ENCODE measurements at places on chromosomes 7 and 10. TPM values are rescaled to one million over a fixed set of nuclear protein-coding genes. Genes with fewer than 3 reads are reported as not detected.

The NSUN6 gene
- 12.3 TPM for total RNA-seq

The SCART1 gene
- 1.6 TPM for total RNA-seq

The SPAG6 gene
- not detected for total RNA-seq

The OR13A1 gene
- total RNA-seq, result not detected

The ACSM6 gene
- not detected for total RNA-seq

The SKIDA1 gene
- total RNA-seq, result 0.90 TPM

The PSD gene
- 1.3 TPM for total RNA-seq

The MYL10 gene
- not detected for total RNA-seq

The PRSS37 gene
- total RNA-seq, result not detected

The AKR1D1 gene
- not detected for total RNA-seq

The GPNMB gene
- 479 TPM for total RNA-seq

The AKR1C4 gene
- total RNA-seq, result not detected

The CTAGE4 gene
- 2.9 TPM for total RNA-seq

The CNTNAP2 gene
- not detected for total RNA-seq

The IGF2BP3 gene
- total RNA-seq, result 2.9 TPM

The GPR85 gene
- 2.4 TPM for total RNA-seq

The RELN gene
- 7.5 TPM for total RNA-seq

The LLCFC1 gene
- total RNA-seq, result not detected

The ARHGAP22 gene
- total RNA-seq, result 60.2 TPM

The GIMAP7 gene
- not detected for total RNA-seq

The INHBA gene
- 20.0 TPM for total RNA-seq

The MNX1 gene
- not detected for total RNA-seq

All from fibroblast of the aortic adventitia (primary cell).